ENCODE measurements at places on chromosomes 4 and X. TPM values are rescaled to one million over a fixed set of nuclear protein-coding genes. Genes with fewer than 3 reads are reported as not detected.

RIPPLY1 gene
- not detected for total RNA-seq

GPR173 gene
- total RNA-seq, result 2.2 TPM

ANKRD50 gene
- total RNA-seq, result 29.3 TPM

GRIA2 gene
- not detected for total RNA-seq

USP51 gene
- 0.22 TPM for total RNA-seq

MAGEA11 gene
- total RNA-seq, result not detected

NPY1R gene
- 1.3 TPM for total RNA-seq

MAGEA9B gene
- not detected for total RNA-seq

All from PC-3 (cell line).